ENCODE measurements at places on chromosomes 2 and 18. TPM values are rescaled to one million over a fixed set of nuclear protein-coding genes. Genes with fewer than 3 reads are reported as not detected.

Gene EMILIN1
- total RNA-seq = 0.56 TPM

Gene PELI1
- 1.7 TPM for total RNA-seq

Gene DYNAP
- total RNA-seq = not detected

Gene HPCAL1
- total RNA-seq = 223 TPM

Gene GKN1
- not detected for total RNA-seq

Gene PLEK
- total RNA-seq = 0.06 TPM
